ENCODE measurements at places on chromosomes 6 and 20. TPM values are rescaled to one million over a fixed set of nuclear protein-coding genes. Genes with fewer than 3 reads are reported as not detected.

DNA sequence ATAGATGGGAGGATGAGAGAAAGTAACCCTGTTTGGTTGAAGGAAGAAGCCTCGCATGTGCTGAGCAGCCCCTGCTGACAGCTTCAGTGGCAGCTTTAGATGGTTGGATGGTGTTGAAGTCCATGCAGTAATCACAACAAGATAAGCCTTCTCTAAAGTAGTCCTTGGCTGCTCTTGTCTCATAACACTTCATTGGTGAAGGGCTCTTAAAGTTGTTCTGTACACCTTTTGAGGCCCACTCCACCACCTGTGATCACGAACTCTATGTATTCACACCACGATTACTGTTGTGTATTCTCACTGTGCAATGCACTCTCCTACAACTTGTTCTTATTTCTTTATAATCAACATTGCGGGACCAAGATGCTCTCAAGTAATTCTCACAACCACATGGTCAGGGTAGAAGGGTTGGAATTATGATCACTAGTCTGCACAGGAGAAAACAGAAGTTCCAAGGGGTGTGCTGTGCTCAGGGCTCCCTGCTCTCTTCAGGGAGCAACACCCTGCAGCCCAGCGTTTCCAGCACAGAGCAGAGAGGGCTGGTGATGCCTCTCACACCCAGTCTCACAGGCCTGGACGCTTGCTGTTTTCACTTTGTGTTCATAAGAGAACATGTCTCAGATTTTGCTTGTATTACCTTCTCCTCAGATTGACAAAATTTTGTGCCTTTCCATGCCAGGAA, 294.4 kb downstream of the SMOC2 start:
- DNase-seq, result no peak

- no peak for DNase-seq
Measured at GRCh38 chr20:21265261-21266190, 37.6 kb upstream of the XRN2 start.

- no peak for DNase-seq
Measured at GRCh38 chr6:155678361-155678760, 222.7 kb upstream of the NOX3 start.

DNA sequence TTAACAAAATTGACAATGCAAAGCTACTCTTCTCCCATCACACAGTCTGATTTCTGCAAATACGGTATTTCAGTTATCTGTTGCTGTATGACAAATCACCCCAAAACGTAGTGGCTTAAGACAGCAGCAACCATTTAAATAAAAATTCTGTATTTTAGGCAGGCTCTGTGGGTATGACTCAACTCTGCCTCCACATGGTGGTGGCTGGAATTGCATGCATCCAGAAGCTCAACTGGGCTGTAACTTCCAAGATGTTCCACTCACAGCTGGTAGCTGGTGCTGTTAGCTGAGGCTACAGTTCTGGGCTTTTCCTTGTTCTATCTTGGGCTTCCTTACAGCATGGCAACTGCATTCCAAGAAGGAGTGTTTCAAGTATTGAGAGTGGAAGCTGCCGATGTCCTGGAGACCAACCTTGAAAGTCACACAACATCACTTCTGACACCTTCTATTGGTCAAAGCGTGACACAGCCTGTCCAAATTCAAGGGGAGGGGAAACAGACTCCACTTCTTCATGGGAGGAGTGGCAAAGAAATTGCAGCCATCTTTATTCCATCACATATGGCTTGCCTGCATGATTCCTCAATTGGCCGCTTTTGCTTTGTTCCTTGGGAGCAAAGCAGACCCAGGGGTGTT, 39.7 kb upstream of the TULP1 start:
- peak; percentile 48 for DNase-seq

- no peak for DNase-seq
Measured at GRCh38 chr6:127291495-127291894, 24.8 kb downstream of the RNF146 start.

GRCh38 chr6:1250489-1251197, 61.3 kb upstream of the FOXQ1 start:
- no peak for DNase-seq

DNA sequence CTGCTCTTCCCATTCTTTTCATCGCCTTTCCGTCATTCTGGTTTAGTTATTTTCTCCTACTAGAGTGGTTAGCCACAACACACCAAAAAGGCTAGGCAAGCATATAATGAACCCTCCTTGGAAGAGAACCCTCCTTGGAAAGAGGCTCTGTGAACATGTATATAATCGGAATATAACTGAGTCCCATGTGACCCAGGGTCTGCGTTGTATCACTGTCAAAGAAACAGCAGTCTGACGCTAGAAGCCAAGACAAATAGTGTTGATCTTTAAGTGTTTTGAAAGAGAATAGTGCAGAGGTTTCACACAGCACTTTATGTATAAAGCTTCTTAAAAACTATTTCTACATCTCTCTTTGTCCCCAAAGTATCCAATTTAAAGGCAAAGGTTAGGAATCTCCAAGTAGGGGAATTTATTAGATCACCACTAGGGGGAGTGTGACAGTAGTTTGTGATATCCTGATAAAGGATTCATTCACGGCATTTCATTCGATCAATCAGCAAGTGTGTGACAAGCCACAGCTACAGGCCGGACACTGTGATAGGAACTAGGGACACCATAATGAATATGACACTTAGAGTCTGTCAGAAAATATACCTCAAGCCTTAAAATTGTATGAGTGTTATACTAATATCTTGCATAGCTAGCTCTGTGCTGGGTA, 395.3 kb downstream of the CD109 start:
- peak; percentile 60 for DNase-seq

GRCh38 chr6:139879823-139880356, 505.4 kb upstream of the CITED2 start:
- no peak for DNase-seq

DNA sequence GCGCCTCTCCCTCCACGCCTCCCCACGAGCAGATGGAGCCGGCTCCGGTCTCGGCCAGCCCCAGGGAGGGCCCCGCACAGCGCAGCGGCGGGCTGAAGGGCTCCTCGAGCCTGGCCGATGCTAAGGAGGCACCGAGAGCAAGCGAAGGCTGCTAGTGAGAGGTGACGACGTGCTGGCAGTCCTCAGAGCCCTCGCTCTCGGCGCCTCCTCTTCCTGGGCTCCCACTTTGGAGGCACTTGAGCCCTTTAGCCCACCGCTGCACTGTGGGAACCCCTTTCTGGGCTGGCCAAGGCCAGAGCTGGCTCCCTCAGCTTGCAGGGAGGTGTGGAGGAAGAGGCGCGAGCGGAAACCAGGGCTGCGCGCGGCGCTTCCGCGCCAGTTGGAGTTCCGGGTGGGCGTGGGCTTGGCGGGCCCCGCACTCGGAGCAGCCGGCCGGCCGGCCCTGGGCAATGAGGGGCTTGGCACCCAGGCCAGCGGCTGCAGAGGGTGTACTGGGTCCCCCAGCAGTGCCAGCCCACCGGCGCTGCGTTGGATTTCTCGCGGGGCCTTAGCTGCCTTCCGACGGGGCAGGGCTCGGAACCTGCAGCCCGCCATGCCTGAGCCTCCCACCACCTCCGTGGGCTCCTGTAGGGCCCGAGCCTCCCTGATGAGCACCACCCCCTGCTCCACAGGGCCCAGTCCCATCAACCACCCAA, 2.5 kb upstream of the TMEM14C start:
- DNase-seq, result peak; percentile 37

DNA sequence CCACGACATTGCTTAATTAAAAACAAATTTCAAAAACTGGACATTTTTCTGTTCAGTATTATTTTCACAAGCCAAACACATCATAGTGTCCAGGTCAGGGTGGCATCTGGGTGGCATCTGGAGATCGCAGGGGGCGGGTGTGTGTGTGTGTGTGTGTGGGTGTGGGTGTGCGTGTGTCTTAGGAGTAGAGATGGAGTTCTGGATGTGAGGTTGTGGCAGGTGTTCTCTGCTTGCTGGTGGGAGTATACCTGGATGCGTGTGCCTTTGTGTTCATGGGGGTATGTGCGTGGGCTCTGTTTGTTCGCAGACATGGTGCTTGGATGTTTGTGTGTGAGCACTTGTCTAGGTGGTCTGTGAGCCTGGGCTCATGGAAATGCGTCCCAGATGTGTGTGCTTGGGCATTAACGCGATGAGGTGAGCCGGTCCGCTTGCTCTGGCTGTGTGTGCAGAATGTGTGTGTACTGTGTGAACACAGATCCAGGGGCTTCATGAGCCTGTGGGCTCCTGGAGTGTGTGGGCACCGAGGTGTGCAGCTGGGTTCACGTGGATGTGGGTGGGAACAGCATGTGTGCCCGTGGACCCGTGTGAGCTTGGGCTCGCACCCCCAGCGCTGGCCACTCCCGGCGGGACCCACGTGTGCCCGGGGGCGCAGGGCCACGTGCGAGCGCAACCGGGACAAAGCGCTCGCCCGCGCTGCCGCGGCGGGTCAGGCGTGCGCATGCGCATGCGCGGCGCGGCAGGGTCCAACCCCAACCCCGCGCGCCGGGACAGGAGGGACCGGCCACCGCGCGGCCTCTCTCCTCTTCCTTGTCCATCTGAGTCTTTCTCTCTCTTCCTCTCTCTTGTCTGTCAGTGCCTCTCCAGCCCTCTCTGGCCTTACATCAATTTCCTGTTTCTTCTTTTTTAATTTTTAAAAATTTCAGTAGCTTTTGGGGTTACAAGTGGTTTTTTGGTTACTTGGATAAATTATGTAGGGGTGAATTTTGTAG, 60.4 kb downstream of the SRC start:
- DNase-seq, result no peak

- no peak for DNase-seq
Measured at GRCh38 chr6:85452441-85452881, 2.6 kb downstream of the NT5E start.

DNA sequence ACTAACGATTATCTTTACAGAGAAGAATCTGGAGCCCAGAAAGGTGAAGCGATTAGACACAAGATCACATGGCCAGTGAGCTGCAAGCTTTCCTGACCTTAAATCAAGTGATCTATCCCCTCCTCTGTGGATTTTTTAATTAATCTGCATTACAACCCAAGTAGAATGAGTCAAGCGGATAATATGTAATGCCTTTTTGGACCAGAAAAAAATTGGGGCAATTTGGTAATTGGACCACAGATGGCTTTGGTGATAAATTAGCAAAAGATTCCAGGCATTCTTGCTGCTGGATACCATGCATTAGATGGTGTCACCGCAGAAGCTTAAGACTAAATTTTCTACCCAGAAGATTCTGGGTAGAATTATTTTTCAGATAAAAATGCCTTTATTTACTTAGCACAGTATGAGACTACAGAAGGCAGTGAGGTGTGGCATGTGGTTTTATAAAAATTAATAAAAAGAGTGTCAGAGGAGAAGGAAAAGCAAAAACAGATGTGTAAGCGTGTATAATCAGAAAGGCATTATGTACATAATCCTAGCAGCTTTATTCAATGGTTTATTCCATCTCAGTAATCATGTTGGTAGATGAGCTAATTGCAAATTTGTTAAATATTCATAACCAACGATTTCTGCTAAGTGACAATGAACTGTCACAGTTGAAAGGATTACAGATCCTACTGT, 53.9 kb upstream of the PCSK2 start:
- DNase-seq, result no peak

- DNase-seq, result no peak
Measured at GRCh38 chr6:90485635-90486277, 101.1 kb downstream of the MAP3K7 start.

- peak; percentile 63 for DNase-seq
Measured at GRCh38 chr6:136846046-136846445, 23.7 kb downstream of the PEX7 start.

GRCh38 chr6:34108176-34108575, 37.7 kb downstream of the GRM4 start:
- no peak for DNase-seq

GRCh38 chr6:116011520-116011919, 49.2 kb downstream of the FRK start:
- DNase-seq, result no peak

- peak; percentile 3 for DNase-seq
Measured at GRCh38 chr6:3535033-3535775, 78.4 kb upstream of the SLC22A23 start.

DNA sequence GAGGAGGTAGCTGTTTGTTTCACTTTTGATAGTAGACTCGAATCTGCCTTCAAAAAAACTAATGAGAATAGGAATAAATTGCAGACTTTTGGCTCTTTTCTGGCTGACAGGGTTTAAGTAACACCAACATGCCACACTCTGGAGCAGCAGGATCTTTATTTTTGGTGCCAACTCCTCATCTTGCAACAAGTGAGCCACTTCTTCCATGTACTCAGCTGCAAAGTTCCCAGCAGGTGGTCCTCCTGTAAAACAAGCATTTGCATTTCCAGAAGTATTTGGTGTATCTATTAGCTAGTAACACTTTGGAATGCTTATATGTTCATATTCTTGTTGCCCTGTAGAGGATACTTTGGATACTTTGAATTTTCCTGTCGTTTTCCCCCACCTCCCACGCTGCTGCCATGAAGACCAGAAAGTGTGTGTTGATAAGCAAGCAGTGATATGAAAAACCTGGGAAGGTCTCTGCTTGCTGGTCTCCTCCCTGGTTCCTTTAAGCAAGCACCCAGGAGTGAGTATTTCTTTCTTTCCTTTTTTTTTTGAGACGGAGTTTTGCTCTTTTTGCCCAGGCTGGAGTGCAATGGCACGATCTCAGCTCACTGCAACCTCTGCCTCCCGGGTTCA, 1.0 kb downstream of the ARMH2 start:
- DNase-seq, result no peak

DNA sequence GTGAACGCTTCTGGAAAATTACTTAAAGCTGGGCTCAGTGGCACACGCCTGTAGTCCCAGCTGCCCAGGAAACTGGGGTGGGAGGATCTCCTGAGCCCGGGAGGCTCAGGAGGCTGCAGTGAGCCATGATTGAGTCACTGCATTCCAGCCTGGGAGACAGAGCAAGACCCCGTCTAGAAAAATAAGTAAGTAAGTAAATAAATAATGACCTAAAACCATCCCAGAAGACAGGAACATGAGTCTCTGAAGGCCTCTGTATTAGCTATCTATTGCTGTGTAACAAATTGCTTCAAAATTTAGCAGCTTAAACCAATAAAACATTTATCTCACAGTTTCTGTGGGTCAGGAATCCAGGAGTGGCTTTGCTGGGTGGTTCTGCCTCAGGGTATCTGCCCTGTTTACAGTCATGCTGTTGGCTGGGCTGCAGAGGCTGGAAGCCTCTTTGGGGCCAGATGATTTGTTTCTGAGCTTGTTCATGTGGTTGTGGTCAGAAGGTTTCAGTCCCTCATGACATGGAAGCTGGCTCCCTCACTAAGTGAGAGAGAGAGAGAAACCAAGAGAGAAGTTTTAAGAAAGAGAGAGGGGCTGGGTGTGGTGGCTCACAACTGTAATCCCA, 48.4 kb upstream of the NCOA3 start:
- no peak for DNase-seq

- peak; percentile 81 for DNase-seq
Measured at GRCh38 chr6:116060572-116061283, at the start of gene FRK. TSS of gene FRK (minus strand) at chr6:116060891. CDS start at chr6:116060311, 580 bp downstream.

GRCh38 chr6:80223743-80224212, 117.3 kb downstream of the BCKDHB start:
- no peak for DNase-seq

GRCh38 chr6:35541836-35542235, 29.1 kb upstream of the TULP1 start:
- no peak for DNase-seq

CPNE5 gene
- total RNA-seq, result 1.3 TPM

LRRN4 gene
- total RNA-seq, result 0.43 TPM

AVP gene
- total RNA-seq, result not detected

DEF6 gene
- 19.5 TPM for total RNA-seq

REM1 gene
- total RNA-seq, result 2.3 TPM

SLA2 gene
- total RNA-seq, result 2.0 TPM

ZNF831 gene
- 1.4 TPM for total RNA-seq

SSTR4 gene
- total RNA-seq, result not detected

TRIM31 gene
- 3.1 TPM for total RNA-seq

CALHM6 gene
- total RNA-seq, result 4.8 TPM

TRIM15 gene
- 19.6 TPM for total RNA-seq

PRPH2 gene
- total RNA-seq, result 1.7 TPM

PLCB4 gene
- 27.2 TPM for total RNA-seq

SLC16A10 gene
- total RNA-seq, result 2.2 TPM

FAM83C gene
- not detected for total RNA-seq

CLPSL2 gene
- not detected for total RNA-seq

CDSN gene
- 0.17 TPM for total RNA-seq

PRR18 gene
- not detected for total RNA-seq

Data from mucosa of gallbladder (tissue), 1 donor.